RCC 7860 (cell line): ENCODE measurements at places on chromosomes 2 and 18.
A peak's percentile ranks its signal among the peaks of the same experiment; 100 is the strongest.

DNA sequence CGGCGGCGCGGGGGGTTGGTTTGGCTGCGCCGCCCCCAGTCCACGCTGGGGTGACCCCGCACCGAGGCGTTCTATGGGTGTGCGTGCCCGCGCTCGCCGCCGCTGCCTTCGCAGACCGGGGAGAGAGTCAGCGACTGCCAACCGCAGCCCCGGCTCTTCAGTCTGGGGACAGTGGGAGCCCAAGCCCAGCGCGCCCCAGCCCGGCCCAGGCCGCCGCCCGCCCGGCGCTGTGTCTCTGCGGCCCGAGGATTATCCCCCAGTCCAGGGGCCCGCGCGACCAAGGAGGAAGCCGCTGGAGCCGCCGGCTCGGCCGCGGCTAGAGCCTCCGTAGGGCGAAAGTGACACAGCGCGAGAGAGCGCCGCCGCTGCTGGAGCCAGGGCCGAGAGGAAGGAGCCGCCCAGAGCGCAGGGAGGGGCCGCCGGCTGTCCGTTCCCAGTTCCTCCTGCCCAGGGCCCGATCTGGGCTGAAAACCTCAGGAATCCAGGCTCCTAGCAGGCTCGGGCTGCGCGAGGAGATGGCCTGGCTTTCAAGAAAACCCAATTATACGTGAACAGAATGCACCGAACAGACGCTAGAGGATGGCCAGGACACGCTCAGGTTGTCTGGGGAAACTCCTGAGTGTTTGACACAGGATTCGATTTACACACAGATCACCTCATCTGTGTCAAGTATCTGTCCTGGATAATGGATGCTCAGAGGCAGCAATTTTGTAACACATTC, 2.4 kb downstream of the CTIF start:
- DNase-seq = peak; percentile 47

DNA sequence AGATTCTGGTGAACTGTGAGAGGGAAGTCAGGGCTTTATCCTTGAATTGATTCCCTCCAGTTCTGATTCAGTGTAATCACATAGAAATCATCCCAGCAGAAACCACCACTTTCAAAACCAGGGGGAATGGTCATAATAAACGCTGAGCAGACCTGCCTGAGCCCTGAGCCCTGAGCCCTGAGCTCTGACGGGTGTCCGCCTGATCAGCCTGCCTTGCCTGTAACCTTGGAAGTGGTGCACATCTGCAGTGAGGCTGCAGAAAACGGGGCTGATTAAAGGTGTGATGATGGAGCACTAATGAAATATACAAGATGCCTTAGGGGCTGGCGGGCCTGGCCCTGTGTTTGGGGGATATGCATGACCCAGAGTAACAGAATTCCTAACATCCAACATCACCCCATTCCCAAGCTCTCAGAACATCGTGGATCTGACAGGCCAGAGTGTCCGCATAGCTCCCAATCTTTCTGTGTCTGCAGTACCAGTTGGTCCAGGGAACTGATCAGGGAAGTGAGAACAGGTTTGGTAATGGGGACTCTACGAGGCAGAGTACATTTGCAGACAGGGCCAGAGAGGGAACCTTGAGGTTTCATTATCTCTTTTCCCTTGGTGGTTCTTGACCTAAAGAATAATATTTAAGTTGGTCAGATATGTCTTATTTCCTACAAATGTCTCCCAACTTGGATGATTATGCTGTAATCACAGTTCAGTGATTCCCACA, 37.8 kb downstream of the KCTD18 start:
- DNase-seq = no peak

DNA sequence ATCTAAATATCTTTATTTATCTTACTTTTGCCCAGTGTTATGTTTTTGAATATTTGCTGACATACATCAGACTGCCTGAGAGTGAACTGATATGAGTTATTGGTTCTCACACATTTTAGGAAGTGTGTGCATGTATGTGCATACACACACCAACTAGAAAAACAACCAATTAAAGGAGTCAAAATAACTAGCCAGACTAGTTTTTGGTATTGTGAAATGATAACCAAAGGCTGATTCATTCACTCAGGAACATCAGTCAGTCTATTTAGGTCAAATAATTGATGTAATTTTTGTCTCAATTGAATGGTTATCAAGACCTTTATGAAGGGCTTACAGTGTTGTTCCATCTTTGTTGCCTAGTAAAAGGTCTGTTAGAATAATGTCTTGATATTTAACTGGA, 369.3 kb upstream of the VRK2 start:
- no peak for DNase-seq

GRCh38 chr18:13477147-13477683, 249.1 kb downstream of the FAM210A start:
- DNase-seq = no peak

DNA sequence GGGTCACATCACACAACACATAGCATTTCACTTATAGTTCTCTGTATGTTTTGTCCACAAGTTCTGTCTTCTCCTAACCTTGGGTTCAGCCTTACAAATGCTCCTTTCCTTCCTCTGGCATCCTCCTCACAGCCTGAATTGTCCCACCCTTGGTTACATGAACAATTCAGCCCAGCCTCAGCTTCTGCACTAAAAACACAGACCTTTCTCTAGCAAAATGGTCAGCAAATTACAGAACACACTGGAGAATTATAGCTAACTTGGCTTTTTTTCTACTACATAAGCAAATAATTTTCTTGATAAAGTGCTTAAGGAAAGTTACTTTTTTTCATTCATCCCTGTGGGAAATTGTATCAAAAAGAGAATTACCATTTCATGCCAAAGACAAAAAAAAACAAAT, 94.8 kb upstream of the COL5A2 start:
- DNase-seq = no peak

DNA sequence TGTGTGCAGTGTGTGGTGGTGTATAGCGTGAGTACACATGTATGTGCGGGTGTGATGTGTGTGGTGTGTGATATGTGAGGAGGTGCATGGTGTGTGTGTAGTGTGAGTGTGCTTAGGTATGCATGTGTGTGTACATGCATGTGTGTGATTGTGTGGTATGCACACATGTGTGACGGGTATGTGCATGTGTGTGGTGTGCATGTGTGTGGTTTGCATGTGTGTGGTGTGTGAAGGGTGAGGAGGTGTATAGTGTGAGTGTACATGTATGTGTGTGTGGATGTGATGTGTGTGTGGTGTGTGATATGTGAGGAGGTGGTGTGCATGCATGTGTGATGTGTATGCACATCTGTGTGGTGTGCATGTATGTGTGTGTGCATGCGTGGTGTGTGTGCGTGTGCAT, 105.6 kb downstream of the CMPK2 start:
- no peak for DNase-seq

DNA sequence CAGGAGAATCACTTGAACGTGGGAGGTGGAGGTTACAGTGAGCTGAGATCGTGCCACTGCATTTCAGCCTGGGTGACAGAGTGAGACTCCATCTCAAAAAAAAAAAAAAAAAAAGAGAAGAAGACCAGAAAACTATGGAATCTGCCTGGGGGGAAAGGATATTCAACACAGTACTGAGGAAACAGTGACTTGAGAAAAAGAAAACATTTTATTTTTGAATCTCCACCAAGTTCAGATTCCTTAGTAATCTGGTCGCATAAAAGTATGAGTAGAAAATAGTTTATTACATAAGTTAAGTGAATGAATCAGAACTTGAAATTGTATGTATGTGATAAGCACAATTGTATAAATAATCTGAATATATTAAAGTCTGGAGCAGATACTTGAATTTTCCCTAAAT, 13.0 kb upstream of the HAT1 start:
- DNase-seq = no peak

- no peak for DNase-seq
Observed at GRCh38 chr18:9856092-9856491, 29.7 kb upstream of the TXNDC2 start.

- DNase-seq = no peak
Observed at GRCh38 chr2:167398873-167399272, 510.6 kb downstream of the XIRP2 start.

DNA sequence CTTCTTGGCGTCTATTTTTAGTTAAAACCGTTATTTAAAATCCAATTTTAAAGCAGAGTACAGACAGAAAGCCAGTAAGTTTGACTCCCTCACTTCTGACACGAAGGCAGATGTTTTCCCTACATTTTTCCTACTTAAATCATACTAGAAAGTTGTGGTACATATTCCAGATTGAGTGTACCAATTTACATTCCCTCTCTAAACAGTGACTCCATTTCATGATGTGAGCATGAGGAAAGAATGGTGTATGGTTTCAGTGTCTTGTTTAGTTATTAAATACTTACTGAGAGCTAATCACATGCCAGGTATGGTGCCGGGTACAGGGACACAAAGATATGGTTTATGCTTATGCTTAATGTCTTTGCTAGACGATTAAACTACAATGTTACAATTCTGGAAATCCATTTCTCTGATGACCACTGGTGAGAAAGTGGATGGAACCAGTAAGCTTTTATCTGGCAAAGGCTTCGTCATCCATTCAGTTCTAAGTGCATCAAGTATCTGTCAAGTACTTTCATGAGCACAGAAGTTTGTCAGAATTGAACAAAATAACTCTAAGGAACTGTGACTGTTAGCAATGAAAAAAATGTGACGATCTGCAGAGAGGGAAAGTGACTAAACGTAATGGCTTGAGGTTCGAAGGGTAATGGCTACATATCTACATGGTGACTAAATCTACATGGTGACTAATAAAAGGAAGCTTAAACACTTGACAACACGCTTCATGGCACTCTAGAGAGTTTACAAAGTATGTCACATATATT, 25.7 kb downstream of the MAP4K3 start:
- peak; percentile 98 for DNase-seq

GRCh38 chr2:181607629-181608590, 49.0 kb downstream of the CERKL start:
- DNase-seq = no peak

GRCh38 chr2:138997856-138998517, 217.8 kb upstream of the NXPH2 start:
- DNase-seq = peak; percentile 83
